Mesendoderm (in vitro differentiated cells): ENCODE measurements at places on chromosomes 5 and 9.

GRCh38 chr9:121350036-121350435 lies 20.0 kb downstream of the STOM start:
- DNase-seq = no peak
- H3K36me3 ChIP-seq = no peaks in the 10 kb centered on the region
- no peaks in the 10 kb centered on the region for H3K27me3 ChIP-seq

- no peak overlapping the region for H3K4me3 ChIP-seq
- no peak for DNase-seq
- H3K36me3 ChIP-seq = no peaks in the 10 kb centered on the region
- no peak overlapping the region for H3K27ac ChIP-seq
- no peaks in the 10 kb centered on the region for H3K4me1 ChIP-seq
- H3K27me3 ChIP-seq = no peaks in the 10 kb centered on the region
These were observed 385.5 kb downstream of the ADGRV1 start for GRCh38 chr5:90944116-90944515.

- H3K27me3 ChIP-seq = no peaks in the 10 kb centered on the region
- H3K27ac ChIP-seq = no peak overlapping the region
These were observed 131.8 kb downstream of the GAPVD1 start for GRCh38 chr9:125393426-125393825.

GRCh38 chr5:84816746-84817547 lies 432.3 kb upstream of the EDIL3 start:
- H3K4me3 ChIP-seq = no peak overlapping the region
- no peak overlapping the region for H3K27ac ChIP-seq
- no peaks in the 10 kb centered on the region for H3K27me3 ChIP-seq
- peak; percentile 1 for DNase-seq

- no peak overlapping the region for H3K4me3 ChIP-seq
- no peaks in the 10 kb centered on the region for H3K27me3 ChIP-seq
- peaks cover 2% of the 10 kb centered on the region for H3K4me1 ChIP-seq
- no peak overlapping the region for H3K27ac ChIP-seq
These were observed 369.2 kb upstream of the PDE4D start for GRCh38 chr5:60262576-60263295.

DNA sequence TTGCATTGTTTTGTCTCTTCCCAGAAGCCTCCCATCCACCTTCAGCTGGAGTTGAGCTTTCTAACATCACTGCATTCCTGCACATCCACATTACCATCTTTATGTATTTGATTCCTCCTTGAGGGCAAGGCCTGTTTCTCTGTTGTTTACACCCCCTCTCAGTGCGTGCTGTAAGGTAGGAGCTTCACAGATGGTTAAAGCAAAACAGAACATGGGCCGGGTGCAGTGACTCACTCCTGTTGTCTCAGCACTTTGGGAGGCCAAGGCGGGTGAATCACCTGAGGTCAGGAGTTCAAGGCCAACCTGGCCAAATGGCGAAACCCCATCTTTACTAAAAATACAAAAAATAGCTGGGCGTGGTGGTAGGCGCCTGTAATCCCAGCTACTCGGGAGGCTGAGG lies 110.9 kb downstream of the KCNIP1 start:
- H3K4me3 ChIP-seq = no peak overlapping the region
- peak; percentile 32 for DNase-seq
- H3K36me3 ChIP-seq = no peaks in the 10 kb centered on the region
- H3K27ac ChIP-seq = no peak overlapping the region

GRCh38 chr9:123556464-123557435 lies 200.8 kb downstream of the CRB2 start:
- H3K4me3 ChIP-seq = no peak overlapping the region
- H3K36me3 ChIP-seq = no peaks in the 10 kb centered on the region
- DNase-seq = peak; percentile 71
- H3K4me1 ChIP-seq = peaks cover 5% of the 10 kb centered on the region
- no peaks in the 10 kb centered on the region for H3K27me3 ChIP-seq

GRCh38 chr5:103561685-103562452 lies 720 bp downstream of the NUDT12 start:
- H3K4me3 ChIP-seq = peak overlapping the region; percentile 93
- peak overlapping the region; percentile 93 for H3K27ac ChIP-seq
- DNase-seq = no peak
- no peaks in the 10 kb centered on the region for H3K27me3 ChIP-seq
- no peaks in the 10 kb centered on the region for H3K36me3 ChIP-seq
- no peaks in the 10 kb centered on the region for H3K4me1 ChIP-seq

DNA sequence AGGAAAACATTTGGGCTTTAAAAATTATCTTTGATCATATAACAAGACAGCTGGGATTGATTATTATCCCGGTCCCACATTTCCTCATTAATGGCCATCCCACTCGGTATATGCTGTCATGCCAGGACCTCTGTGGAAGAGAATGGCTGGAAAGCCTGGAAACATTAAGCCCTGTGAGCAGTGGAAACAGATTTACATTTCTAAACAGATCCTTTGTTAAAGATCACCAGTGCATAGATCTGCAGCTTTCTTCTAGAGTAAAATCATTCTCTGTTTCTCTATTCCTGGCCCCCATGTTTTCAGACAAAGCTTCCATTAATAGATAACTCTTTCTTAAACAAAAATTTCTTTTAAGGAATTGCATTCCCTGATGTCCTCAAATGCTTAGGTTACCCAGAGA lies 152.2 kb downstream of the CAVIN4 start:
- H3K4me3 ChIP-seq = no peak overlapping the region
- no peak overlapping the region for H3K27ac ChIP-seq
- no peaks in the 10 kb centered on the region for H3K36me3 ChIP-seq
- H3K27me3 ChIP-seq = no peaks in the 10 kb centered on the region
- H3K4me1 ChIP-seq = no peaks in the 10 kb centered on the region

DNA sequence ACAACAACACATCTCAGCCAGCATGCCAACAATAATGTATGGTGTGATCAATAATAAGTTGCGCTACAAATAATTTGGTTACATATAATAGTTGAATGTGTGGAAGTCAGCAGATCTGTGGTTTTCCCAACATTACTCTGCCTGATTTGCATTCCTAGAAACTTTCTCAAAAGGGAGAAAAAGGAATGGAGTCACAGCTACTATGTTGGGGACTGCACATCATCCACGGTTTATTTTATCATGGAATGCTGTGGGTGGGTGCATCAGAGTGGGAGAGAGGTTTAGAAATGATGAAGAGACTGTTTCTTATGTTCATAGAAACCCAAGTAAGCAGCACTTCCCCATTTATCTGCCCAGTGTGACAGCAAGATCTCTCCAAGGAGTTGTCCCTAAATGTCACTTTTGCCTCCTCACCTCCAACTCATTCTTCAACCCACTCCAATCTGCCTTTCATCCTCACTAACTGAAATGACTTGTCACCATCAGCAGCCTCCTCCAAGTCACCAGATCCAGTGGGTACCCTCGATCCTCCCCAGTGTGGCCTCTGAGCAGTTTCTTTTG lies 2.8 kb upstream of the SPOCK1 start:
- H3K4me1 ChIP-seq = no peaks in the 10 kb centered on the region
- no peak overlapping the region for H3K4me3 ChIP-seq
- peaks cover 12% of the 10 kb centered on the region for H3K27me3 ChIP-seq
- H3K36me3 ChIP-seq = no peaks in the 10 kb centered on the region
- no peak overlapping the region for H3K27ac ChIP-seq

- no peak overlapping the region for H3K4me3 ChIP-seq
- H3K36me3 ChIP-seq = no peaks in the 10 kb centered on the region
- no peaks in the 10 kb centered on the region for H3K27me3 ChIP-seq
- no peak for DNase-seq
- H3K27ac ChIP-seq = no peak overlapping the region
- no peaks in the 10 kb centered on the region for H3K4me1 ChIP-seq
These were observed 250.9 kb downstream of the PSAT1 start for GRCh38 chr9:78547831-78548230.

GRCh38 chr5:43041110-43041668 lies 1.1 kb upstream of the ANXA2R start:
- H3K27me3 ChIP-seq = peaks cover 2% of the 10 kb centered on the region
- peaks cover 5% of the 10 kb centered on the region for H3K4me1 ChIP-seq
- H3K4me3 ChIP-seq = no peak overlapping the region

DNA sequence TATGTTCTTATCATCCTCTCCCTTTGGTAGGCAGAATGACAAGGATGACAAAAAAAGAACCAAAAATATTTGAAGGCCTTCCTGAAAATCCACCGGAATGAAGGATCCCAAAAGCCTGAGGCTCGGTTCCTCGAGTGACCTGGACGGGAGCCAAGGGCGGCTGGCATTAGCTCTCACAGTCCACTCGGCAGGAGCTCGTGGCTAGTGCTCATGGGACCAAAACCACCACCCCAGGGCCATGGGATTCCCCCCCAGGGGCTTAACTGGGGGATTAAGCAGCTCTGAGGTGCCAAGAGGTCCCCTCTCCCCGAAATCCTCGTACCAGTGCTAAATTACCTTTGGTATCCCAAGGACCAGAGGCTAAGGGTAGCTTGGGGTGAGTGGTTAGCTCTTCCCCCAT lies 586 bp upstream of the PDZD2 start:
- H3K4me1 ChIP-seq = no peaks in the 10 kb centered on the region
- DNase-seq = no peak
- no peaks in the 10 kb centered on the region for H3K36me3 ChIP-seq
- H3K4me3 ChIP-seq = peak overlapping the region; percentile 48

- no peak overlapping the region for H3K27ac ChIP-seq
- no peak for DNase-seq
- no peaks in the 10 kb centered on the region for H3K27me3 ChIP-seq
- H3K4me3 ChIP-seq = no peak overlapping the region
- H3K4me1 ChIP-seq = no peaks in the 10 kb centered on the region
- H3K36me3 ChIP-seq = no peaks in the 10 kb centered on the region
These were observed 378.5 kb downstream of the MLLT3 start for GRCh38 chr9:20243841-20244240.

GRCh38 chr5:154993461-154993860 lies 20.1 kb upstream of the KIF4B start:
- H3K4me1 ChIP-seq = no peaks in the 10 kb centered on the region
- DNase-seq = no peak
- no peaks in the 10 kb centered on the region for H3K36me3 ChIP-seq
- no peak overlapping the region for H3K27ac ChIP-seq

- DNase-seq = no peak
- no peak overlapping the region for H3K27ac ChIP-seq
- H3K36me3 ChIP-seq = no peaks in the 10 kb centered on the region
- H3K27me3 ChIP-seq = no peaks in the 10 kb centered on the region
These were observed 139.7 kb upstream of the RUSC2 start for GRCh38 chr9:35350212-35350611.

GRCh38 chr9:125366676-125367075 lies 105.0 kb downstream of the GAPVD1 start:
- H3K27me3 ChIP-seq = no peaks in the 10 kb centered on the region
- no peak overlapping the region for H3K4me3 ChIP-seq
- H3K27ac ChIP-seq = no peak overlapping the region
- H3K4me1 ChIP-seq = no peaks in the 10 kb centered on the region

DNA sequence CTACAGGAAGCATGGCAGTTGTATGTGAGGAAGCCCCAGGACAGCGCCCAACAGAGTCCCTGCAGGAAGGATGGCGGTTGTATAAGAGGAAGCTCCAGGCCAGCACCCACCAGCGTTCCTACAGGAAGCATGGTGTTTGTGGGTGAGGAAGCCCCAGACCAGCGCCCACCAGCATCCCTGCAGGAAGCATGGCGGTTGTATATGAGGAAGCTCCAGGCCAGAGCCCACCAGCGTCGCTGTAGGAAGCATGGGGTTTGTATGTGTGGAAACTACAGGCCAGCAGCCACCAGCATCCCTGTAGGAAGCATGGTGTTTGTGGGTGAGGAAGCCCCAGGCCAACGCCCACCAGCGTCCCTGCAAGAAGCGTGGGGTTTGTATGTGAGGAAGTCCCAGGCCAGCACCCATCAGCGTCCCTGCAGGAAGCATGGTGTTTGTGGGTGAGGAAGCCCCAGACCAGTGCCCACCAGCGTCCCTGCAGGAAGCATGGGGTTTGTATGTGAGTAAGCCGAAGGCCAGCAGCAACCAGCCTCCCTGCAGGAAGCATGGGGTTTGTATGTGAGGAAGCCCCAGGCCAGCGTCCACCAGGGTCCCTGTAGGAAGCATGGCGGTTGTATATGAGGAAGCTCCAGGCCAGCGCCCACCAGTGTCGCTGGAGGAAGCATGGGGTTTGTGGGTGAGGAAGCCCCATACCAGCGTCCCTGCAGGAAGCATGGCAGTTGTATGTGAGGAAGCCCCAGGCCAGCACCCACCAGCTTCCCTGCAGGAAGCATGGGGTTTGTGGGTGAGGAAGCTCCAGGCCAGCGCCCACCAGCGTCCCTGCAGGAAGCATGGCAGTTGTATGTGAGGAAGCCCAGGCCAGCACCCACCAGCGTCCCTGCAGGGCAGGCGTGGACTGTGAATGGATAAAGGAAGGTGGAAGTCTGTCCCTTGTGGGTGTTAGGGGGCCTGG lies 79.0 kb downstream of the DAP start:
- H3K36me3 ChIP-seq = peaks cover 5% of the 10 kb centered on the region
- no peaks in the 10 kb centered on the region for H3K27me3 ChIP-seq
- H3K4me1 ChIP-seq = no peaks in the 10 kb centered on the region

DNA sequence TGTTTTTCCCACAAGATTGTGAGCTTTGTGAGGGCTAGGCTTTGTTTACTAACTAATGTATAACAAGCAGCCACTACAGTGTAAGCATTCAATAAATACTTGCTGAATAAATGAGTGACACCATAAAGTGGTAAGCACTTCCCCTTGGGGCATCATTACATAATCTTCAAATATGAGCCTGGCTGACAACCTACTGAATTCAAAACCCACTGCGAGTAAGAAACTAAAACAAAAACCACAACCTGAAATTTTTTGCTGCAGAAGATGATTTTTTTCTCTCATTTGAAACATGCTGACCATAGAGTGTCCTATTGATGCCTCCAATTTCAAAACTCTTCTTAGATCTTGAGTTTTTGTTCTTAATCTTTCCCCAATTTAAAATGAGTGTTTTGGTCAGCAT lies 331.3 kb upstream of the CCNG1 start:
- H3K4me3 ChIP-seq = no peak overlapping the region
- peaks cover 2% of the 10 kb centered on the region for H3K4me1 ChIP-seq
- no peak for DNase-seq
- H3K27ac ChIP-seq = no peak overlapping the region
- H3K36me3 ChIP-seq = no peaks in the 10 kb centered on the region
- no peaks in the 10 kb centered on the region for H3K27me3 ChIP-seq

DNA sequence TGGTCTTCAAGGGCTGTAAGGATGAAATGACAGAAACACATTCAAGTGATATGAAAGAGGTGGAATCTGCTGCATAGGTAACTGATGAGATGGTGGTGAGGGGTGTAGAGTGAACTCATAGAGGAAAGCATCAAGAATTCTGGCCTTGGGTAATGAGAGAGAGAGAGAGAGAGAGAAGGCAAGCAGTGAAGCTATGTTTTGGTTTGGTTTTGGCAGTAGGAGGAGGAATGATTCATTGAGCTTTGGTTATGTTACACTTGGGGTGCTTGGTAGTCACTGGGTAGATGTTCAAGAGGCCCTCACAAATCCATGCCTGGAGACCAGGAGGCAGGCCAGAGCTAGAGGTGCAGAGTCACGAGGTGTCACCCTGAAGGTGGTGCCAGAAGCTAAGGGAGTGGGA lies 89.5 kb downstream of the EGFLAM start:
- DNase-seq = no peak
- H3K27ac ChIP-seq = no peak overlapping the region

DNA sequence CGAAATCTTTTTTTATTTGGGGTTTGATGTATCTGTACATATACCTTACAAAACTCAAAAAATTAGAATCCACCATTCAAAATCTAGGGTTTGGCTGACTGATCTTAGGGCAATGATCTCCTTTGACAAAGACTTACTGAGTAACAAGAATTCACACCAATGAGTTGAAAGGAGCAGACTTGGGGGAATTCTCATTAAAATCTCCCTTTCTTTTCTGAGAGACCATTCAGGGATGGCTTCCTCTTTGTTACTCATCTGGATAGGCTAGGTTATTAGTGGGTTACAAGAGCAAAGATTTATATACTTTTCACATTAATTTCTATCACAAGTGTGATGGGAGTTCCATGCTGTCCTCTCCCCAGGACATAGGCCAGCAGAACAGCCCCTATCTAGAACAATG lies 661.0 kb downstream of the KCTD16 start:
- H3K27ac ChIP-seq = no peak overlapping the region
- H3K4me3 ChIP-seq = no peak overlapping the region
- no peaks in the 10 kb centered on the region for H3K36me3 ChIP-seq
